ENCODE measurements at places on chromosomes 3 and 15.

DNA sequence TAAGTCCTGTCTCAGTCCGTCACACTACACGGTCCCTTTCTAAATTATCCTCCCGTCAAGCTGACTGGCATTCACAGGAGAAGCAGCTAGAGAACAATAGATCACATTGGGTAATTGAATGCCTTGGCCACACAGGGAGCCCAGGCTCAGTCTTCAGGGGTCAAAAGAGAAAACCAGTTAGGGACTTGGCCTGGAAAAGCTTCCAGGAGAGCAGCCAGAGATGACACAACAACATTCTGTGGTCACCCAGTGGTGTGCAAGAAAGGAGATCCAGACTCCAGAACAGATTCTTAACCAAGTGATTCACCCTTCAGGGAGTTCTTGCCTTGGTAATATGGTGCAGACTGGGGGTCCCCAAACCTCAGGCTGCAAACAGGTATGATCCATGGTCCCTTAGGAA lies 15.9 kb downstream of the ARHGAP31 start:
- DNase-seq, result no peak

- DNase-seq, result no peak
Observed at GRCh38 chr15:98728811-98729160, 80.4 kb downstream of the IGF1R start.

- DNase-seq, result no peak
Observed at GRCh38 chr3:140571836-140572235, 106.0 kb upstream of the TRIM42 start.

DNA sequence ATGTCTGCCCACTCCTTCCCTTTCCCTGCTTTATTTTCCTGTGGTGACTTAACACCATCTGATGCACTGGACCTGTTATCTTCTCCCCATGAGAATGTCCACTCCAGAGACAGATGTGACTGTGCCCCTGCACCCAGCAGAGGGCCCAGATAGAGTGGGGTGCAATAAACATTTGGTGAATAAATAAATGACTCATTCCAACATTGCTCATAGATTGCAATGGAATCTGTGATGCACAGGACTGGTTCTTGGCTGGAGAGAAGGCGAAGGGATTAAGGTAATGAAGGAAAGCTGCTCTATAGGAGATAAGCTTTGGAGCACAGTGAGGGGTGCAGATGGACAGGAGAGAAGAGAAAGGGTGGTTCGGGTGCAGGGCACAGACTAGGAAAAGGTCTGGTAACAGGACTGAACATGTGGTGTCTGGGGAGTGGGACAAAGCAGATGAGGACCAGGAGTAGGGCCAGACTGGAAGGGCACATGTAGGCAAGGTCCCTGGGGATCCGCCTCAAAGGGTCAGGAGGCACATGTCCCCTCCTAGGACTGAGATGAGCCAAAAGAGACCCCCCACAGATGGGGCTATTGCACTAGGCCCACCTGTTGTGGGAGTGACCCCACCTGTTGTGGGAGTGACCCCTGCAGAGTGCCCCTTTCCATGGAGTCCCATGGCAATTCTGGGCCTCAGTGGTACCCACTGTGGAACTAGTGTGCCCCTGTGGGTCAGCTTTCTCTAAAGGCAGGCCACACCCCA lies 17.5 kb upstream of the POC1A start:
- no peak for DNase-seq

GRCh38 chr3:10530241-10530640 lies 24.9 kb upstream of the ATP2B2 start:
- DNase-seq, result no peak

All from effector CD8-positive, alpha-beta T cell (primary cell).